ENCODE measurements at places on chromosomes 6 and 20. TPM values are rescaled to one million over a fixed set of nuclear protein-coding genes. Genes with fewer than 3 reads are reported as not detected.

DNA sequence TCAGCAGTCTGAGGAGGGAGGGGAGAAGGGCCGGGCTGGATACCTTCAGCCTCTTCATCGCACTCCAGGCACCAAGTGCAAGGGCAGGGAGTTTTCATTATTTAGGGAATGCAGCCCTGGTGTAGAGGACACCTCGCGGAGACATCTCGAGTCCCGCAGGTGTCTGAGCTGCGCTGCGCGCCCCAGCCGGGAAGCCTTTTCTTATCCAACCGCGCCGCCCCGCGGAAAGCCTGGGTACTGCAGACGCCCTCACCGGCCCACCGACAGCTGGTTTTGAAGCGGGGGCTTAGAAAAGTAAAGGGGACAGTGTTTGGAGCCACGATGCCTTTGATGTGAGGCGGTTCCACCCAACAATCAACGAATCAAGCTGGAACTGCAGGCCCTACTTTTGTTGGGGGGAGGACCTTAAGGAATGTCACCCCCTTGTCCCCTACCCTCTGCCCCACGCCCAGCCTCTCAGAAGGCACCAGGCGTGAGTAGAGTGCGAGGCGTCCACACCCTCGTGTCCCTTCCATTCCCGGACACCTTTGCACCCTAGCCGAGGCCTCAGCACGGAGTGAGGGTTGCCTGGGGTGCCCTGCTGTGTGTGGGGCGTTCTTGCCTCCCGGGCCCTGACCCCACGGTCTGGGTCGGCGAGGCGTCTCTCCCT is 8.6 kb downstream of the NKX2-2 start:
- H3K36me3 ChIP-seq: no peaks in the 10 kb centered on the region
- peaks cover 11% of the 10 kb centered on the region for H3K4me1 ChIP-seq
- H3K27ac ChIP-seq: no peak overlapping the region
- peak overlapping the region; percentile 27 for H3K4me3 ChIP-seq

The CARMIL1 gene
- 0.56 TPM for total RNA-seq

GRCh38 chr6:235763-236360 is 56.4 kb upstream of the DUSP22 start:
- peak; percentile 84 for DNase-seq
- H3K27ac ChIP-seq: peak overlapping the region; percentile 83
- no peaks in the 10 kb centered on the region for H3K27me3 ChIP-seq
- peaks cover 55% of the 10 kb centered on the region for H3K4me1 ChIP-seq
- no peaks in the 10 kb centered on the region for H3K36me3 ChIP-seq

- peak overlapping the region; percentile 87 for H3K27ac ChIP-seq
- DNase-seq: no peak
- H3K4me1 ChIP-seq: peaks cover 41% of the 10 kb centered on the region
- H3K36me3 ChIP-seq: peaks cover 17% of the 10 kb centered on the region
- H3K4me3 ChIP-seq: peak overlapping the region; percentile 58
- H3K27me3 ChIP-seq: no peaks in the 10 kb centered on the region
Measured at GRCh38 chr6:42359021-42359420, 92.7 kb downstream of the TRERF1 start.

DNA sequence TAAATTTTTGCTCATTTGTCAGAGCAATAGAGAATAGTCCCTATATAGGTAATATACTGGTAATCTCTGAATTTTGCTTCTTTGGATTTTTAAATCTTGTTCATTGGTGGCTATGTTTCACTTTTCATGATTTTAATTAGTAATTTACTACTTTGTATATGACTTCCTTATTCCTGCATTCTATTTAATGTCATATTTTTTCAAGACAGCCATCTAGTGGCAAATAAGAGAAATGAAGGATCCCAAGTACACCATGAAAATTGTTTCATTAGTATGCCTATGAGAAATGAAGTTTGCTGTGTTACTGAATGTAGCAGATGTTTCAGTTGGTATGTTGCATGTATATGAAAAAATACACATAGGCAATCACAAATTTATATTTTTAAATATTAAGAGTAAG is 82.4 kb downstream of the ZNF292 start:
- H3K36me3 ChIP-seq: no peaks in the 10 kb centered on the region
- H3K4me3 ChIP-seq: no peak overlapping the region
- H3K27ac ChIP-seq: no peak overlapping the region
- DNase-seq: no peak
- no peaks in the 10 kb centered on the region for H3K4me1 ChIP-seq
- H3K27me3 ChIP-seq: no peaks in the 10 kb centered on the region

- DNase-seq: peak; percentile 62
- H3K4me3 ChIP-seq: peak overlapping the region; percentile 99
- peak overlapping the region; percentile 98 for H3K27ac ChIP-seq
- H3K36me3 ChIP-seq: peaks cover 20% of the 10 kb centered on the region
- H3K4me1 ChIP-seq: peaks cover 48% of the 10 kb centered on the region
Measured at GRCh38 chr6:87700397-87701343, 1.4 kb downstream of the AKIRIN2 start.

The CCDC28A gene
- 13.5 TPM for total RNA-seq

The GRM1 gene
- not detected for total RNA-seq

The TNFRSF6B gene
- not detected for total RNA-seq

DNA sequence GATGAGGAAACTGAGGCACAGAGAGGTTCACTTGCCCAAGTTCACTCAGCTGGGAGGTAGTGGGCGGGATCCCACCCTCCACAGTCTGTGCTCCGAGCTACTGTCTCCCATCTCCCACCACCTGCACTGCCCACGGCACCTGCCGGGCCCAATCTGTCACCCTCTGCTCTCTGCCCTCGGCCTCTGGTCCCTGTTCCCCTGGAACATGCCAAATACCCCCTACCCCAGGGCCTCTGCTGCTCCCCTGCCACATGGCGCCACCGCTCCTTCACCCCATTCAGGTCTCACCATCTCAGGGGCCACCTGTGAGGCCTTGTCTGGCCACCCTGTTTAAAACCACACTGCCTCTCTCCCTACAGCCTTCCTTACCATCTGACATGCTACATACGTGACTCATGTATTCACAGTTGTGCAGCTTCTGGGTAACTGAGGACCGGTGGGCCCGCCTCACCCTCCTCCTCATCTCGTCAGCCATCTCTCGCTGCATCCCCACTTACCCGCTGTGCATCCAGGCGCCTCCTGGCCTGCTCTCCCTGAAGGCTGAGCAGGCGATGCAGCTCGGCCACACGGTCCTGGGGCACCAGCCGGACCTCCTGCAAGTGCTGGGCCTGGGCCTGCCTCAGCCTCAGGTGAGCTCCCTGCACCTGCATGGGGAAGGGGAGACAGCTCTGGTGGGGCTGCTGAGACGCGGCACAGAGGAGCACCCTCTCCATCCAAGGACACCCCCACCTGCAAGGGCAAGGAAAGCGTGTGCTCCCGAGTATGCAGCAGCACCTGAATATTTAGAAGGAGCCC is 50.6 kb downstream of the GINS1 start:
- no peaks in the 10 kb centered on the region for H3K4me1 ChIP-seq
- no peaks in the 10 kb centered on the region for H3K27me3 ChIP-seq
- H3K36me3 ChIP-seq: no peaks in the 10 kb centered on the region
- H3K4me3 ChIP-seq: no peak overlapping the region
- no peak overlapping the region for H3K27ac ChIP-seq

GRCh38 chr6:47854971-47855370 is 73.1 kb downstream of the OPN5 start:
- no peaks in the 10 kb centered on the region for H3K36me3 ChIP-seq
- H3K27ac ChIP-seq: no peak overlapping the region
- peaks cover 7% of the 10 kb centered on the region for H3K27me3 ChIP-seq
- DNase-seq: no peak
- no peaks in the 10 kb centered on the region for H3K4me1 ChIP-seq

- no peaks in the 10 kb centered on the region for H3K36me3 ChIP-seq
- peaks cover 41% of the 10 kb centered on the region for H3K27me3 ChIP-seq
- no peak overlapping the region for H3K27ac ChIP-seq
Measured at GRCh38 chr6:19837511-19838441, 606 bp downstream of the ID4 start.

DNA sequence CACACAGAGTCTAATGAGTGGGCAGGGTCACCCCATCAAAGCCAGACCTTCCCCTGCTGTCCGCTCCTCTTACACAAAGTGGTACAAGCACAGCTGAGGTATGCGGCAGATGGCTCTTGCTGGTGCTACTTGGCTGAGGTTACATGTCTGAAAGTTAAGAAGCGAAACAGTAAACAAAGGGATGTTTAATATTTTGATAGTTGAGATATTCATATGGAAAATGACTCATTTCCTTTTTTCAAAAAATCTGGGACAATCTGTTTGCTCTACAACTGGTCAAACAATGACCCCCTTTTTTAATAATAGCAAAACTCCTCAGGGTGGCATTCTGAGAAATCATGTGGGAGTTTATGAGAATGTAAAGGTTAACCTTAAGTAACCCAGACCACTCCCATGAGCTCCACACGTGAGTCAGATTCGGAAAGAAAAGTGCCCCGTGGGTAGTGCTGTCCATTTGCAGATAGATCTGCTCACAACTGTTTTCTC is 245.3 kb downstream of the TBXT start:
- no peak for DNase-seq
- no peaks in the 10 kb centered on the region for H3K36me3 ChIP-seq

The DST gene
- 10.1 TPM for total RNA-seq

The SLC17A2 gene
- total RNA-seq: not detected

GRCh38 chr20:14780508-14780907 is 443.1 kb upstream of the FLRT3 start:
- H3K4me3 ChIP-seq: no peak overlapping the region
- H3K36me3 ChIP-seq: peaks cover under 1% of the 10 kb centered on the region
- H3K4me1 ChIP-seq: no peaks in the 10 kb centered on the region
- no peak for DNase-seq
- no peak overlapping the region for H3K27ac ChIP-seq

The SLC22A2 gene
- not detected for total RNA-seq

- H3K4me1 ChIP-seq: no peaks in the 10 kb centered on the region
- no peak for DNase-seq
- peaks cover 47% of the 10 kb centered on the region for H3K27me3 ChIP-seq
- H3K4me3 ChIP-seq: no peak overlapping the region
- no peak overlapping the region for H3K27ac ChIP-seq
Measured at GRCh38 chr6:132257561-132257960, 143.7 kb downstream of the MOXD1 start.

The BACH2 gene
- total RNA-seq: 3.1 TPM

The SLC17A1 gene
- total RNA-seq: not detected

DNA sequence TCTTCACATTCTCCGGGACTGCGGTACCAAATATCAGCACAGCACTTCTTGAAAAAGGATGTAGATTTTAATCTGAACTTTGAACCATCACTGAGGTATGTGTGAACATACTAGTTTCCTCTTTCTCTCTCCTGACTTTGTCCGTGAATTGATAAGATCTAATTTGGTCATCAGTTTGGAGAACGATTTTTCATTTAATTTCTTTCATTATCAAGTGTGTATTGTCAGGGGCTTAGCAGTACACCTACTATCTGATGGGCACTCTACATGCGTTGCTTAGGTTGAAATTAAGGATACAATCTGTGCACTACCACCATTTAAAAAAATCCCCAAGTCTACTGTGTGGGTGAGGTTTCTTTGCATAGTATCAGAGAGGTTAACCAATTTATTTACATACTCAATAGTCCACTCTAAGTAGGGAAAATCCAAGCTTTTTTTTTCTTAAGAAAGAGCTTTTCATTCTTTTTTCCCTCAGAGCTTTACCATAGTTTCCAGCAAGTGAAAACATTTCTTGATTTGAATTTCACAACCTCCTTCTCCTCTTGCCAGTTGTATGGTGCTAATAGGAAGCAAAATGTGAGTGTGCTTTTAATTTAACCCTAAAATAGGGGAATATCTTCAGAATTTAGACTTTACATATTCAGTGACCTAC is 105.4 kb upstream of the ESR1 start:
- H3K4me1 ChIP-seq: peaks cover 20% of the 10 kb centered on the region
- peak overlapping the region; percentile 76 for H3K4me3 ChIP-seq
- DNase-seq: no peak
- no peaks in the 10 kb centered on the region for H3K36me3 ChIP-seq

- DNase-seq: no peak
- H3K4me3 ChIP-seq: no peak overlapping the region
- no peaks in the 10 kb centered on the region for H3K27me3 ChIP-seq
Measured at GRCh38 chr6:166460473-166461437, 78.0 kb upstream of the MPC1 start.

Data from natural killer cell treated with Interleukin-12 subunit alpha and Interleukin-12 subunit beta and Interleukin-15 and Interleukin-18, amount 100 ng/mL, for 72 hours (primary cell).